HFFc6 (cell line): ENCODE measurements at places on chromosomes 1 and 21.

DNA sequence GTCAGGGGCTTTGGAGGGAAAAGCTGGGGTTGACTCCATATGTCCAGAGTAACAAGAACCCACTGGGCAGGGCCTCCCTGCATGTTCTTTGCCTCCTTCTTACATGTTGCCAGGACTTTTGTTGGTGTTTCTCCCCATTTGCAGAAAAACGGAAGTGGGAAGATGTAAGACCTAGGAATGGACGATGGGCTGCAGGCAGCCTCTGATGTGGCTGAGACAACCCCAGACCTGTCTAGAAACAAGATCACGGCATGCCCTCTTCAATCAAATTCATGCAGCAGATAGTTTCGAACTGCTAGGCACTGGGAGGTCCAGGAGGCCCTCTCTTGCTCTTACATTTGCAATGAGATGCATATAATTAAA lies 3.4 kb downstream of the FAM43B start:
- DNase-seq = no peak

- DNase-seq = peak; percentile 61
These were observed 738 bp upstream of the CDC42BPA start for GRCh38 chr1:227318853-227319607.

- DNase-seq = peak; percentile 92
These were observed 3.1 kb downstream of the LAMB3 start for GRCh38 chr1:209648931-209649776.

GRCh38 chr1:203187304-203187685 lies 791 bp upstream of the CHI3L1 start:
- no peak for DNase-seq

DNA sequence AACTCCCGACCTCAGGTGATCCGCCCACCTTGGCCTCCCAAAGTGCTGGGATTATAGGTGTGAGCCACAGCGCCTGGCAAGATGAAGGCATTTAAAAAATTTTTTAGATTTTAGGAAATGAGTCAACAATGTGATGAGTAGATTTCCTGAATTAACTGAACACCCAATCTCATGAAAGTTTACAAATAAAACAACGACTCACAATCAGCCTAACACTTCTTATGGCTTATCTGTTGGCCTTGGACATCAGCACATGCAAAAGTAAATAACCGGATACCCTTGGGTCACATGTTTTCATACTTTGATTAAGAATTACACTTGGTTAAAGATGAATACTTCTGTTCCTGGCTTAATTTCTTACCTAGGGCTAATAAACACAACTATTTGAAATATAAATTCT lies 3.0 kb downstream of the GNG12 start:
- DNase-seq = peak; percentile 23
